ENCODE measurements at places on chromosomes 16 and 17. TPM values are rescaled to one million over a fixed set of nuclear protein-coding genes. Genes with fewer than 3 reads are reported as not detected.

Gene PRSS27
- total RNA-seq: 0.76 TPM

Gene TNS4
- 4.1 TPM for total RNA-seq

Gene NTN1
- 0.53 TPM for total RNA-seq

Gene TXNL4B
- 39.3 TPM for total RNA-seq

Gene KRT33B
- not detected for total RNA-seq

Gene TVP23A
- 0.14 TPM for total RNA-seq

Gene ATP6V0D1
- total RNA-seq: 44.5 TPM

DNA sequence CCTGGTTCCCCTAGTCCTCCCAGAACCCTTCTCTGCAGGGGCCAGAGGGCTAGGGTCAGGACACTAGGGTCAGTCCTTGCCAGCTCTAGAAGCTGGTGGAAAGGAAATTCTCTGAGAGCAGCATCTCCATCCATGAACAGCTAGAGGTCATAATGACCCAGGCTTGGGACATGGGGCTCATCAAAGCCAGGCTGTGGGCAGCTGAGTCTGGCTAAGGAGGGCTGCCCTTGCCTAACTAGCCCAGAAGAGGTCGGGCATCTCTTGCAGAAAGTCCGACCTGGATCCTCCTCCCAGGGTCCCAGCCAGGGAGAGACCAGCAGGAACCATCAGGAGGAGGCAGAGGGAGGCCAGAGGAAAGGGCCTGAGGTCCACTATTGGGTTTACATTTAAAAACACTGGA, 4.3 kb downstream of the MPO start:
- no peak for DNase-seq

GRCh38 chr17:40175928-40176753, 1.1 kb upstream of the RAPGEFL1 start:
- no peak for DNase-seq

GRCh38 chr17:79777120-79777893, 641 bp upstream of the CBX2 start:
- no peak for DNase-seq

DNA sequence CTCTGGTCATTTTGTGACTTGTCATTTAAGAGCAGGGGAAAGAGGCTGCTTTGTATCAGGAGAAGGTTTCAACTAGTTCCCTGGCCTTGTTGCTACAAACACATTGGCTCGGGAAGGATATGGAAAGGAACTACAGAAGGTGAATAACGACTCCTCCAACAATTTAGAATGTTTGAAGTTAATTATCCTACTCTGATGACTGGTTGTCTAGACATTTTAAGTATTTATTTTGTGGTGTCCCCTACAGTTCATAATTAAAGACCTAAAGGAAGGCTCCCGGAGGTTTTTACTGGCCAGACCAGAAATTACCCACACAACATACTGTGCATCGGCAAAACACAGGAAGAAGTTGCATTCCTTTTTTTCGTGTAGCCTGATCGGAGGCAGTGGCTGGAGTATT, 515.8 kb upstream of the SALL1 start:
- DNase-seq: no peak

- DNase-seq: no peak
Measured at GRCh38 chr16:75462806-75463205, 1.7 kb downstream of the TMEM170A start.

DNA sequence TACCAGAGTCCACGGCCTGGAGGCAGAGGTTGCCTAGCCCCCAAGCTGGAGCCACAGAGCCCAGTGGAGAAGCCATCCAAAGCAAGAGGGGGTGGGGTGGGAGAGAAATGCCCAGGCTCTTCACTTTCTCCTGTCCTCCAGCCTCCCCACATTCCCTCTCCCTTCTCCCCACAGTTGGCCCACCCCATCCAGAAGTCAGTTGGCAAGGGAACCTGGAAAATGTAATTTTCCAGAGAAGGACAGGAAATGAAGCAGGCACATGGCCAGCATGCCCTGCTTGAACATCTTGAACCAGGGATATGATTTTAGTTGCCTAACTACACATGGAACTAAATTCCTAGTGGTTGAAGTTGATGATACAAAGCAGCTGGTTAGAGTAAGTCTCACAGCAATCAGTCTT, 73.3 kb upstream of the IRX6 start:
- DNase-seq: no peak

DNA sequence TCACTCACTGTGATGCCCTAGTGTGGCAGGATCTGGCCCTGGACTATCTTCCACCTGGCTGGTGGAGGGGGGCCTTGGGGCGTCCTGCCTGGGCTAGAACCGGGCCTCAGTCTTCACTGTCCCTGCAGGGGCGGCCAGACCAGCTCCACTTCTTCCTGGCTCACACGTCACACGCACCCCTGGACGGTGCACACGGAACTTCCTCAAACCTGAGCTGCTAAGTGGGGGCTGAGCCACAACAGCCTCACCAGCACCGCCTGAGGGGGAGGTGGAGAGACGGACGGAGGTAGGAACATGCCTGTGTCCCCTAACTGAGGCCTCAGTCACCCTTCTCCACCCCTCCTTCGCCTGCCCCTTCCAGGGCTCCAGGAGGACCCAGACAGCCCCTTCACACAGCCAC, 36.6 kb downstream of the TIMM22 start:
- DNase-seq: no peak

GRCh38 chr17:39979893-39980350, 685 bp upstream of the PSMD3 start:
- no peak for DNase-seq

DNA sequence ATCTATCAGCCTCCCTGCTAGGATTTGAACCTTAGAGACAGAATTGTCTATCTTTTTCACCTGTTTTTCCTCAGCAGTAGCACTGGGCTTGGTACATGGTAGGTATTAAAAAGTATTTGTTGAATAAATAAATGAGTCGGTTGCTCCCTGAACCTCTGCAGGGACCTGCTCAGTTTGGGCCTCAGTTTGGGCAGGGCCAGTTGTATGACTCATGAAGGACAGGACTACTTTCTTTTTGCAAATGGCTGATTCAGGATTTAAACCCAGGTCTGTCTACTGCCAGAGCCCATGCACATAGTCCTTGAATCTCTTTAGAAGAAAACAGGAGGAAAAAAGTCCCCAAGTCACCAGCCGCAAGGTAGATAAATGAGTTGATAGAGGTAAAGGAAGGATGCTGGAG, 3.1 kb downstream of the MMP2 start:
- no peak for DNase-seq

GRCh38 chr16:63385714-63386432, 1349.6 kb upstream of the CDH8 start:
- DNase-seq: no peak

- DNase-seq: no peak
Measured at GRCh38 chr16:19118938-19119431, 5.2 kb downstream of the ITPRIPL2 start.

GRCh38 chr17:56297184-56297583, 143.9 kb downstream of the ANKFN1 start:
- DNase-seq: no peak

DNA sequence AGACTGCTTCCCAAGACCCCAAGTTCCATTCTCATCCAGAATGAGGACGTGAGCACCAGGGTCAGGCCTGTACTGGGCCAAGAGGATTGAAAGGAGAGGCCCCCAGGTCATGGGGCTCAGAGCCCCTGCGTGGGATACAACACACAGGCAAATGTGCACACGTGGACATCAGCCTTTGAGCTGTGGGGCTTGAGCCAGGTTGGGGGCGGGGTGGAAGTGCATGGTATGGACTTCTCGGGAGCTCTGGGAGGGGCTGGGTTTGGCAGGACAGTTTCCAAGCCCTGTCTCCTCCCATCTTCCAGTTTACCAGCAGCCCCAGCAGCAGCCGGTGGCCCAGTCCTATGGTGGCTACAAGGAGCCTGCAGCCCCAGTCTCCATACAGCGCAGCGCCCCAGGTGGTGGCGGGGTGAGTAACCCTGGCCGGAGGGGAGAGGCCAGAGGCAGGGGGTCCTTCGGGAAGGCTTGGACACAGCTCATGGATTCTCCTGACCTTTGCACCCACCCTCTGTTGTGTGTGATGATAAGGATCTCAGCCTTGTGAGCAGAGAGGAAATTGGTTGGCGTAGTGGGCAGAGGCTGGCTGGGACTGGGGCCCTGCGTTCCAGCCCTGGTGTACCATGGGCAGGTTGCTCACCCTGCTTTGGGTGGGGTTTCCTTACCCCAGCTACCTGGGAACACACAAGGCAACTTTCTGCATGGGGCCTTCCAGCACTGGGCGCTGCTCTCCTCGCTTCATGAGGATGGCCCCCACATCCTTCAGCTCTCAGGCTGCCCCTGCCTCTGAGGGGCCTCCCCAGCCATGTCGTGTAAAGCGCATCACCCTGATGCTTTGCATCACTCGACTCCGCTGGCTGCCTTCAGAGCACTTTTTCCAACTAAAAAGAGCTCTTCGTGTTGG, 10.4 kb upstream of the LASP1NB start:
- DNase-seq: no peak

- DNase-seq: no peak
Measured at GRCh38 chr17:47239619-47239966, 14.0 kb upstream of the ITGB3 start.

DNA sequence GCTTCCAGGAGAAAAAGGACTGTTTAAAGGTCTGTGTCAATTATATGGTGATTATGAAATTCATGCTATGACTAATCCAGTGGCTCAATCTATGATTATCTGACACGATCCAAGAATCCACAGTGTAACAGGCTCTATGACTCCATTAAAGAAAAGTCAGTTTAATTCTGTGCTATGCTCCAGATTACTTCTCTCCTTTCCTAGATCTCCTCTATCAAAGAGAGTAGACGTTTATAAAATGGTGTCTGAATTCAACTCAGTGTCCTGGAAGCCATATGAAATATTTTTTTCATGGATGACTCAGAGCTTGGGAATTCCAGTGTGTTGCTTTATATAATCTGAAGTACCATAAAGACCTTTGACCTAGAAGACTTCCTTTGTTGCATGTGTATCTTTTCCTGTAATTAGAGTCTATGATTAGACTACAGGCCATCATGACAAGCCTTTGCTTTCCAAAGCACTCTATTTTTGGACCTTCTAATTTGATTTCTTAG, 27.0 kb upstream of the NF1 start:
- no peak for DNase-seq

DNA sequence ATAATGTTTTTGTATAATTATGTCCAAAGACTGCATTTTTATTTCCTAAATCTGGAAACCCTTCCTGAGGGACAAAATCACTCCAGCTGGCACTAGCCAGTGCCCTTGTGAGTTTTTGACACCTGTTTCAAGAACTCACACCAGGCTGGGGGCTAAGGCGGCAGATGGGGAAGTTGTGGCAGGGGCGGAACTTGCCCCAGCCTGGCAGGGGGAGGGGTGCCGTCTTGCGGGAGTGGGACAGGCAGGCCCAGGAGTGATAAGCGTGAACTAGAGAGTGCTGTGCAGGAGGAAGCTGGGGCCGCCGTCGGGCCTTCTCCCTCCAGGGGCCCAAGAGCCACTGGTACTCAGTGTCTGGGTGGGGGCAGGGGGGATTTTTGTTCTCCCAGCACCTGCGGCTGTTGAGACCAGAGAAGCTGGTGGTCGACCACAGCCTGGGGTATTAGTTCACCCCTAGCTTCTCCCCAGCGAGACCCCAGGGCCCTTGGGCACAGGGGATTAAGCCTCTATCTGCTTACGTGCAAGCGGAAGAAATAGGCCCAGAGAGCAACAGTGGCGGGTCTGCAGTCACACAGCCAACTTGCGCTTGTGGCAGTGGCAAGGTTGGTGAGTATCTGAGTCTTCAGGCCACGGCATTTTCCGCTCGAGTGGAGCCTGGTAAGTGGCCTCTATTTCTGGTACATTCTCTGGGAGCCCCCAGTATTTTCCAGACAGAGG, 40.2 kb upstream of the PLCG2 start:
- DNase-seq: no peak

GRCh38 chr17:5541610-5542202, 42.6 kb downstream of the NLRP1 start:
- no peak for DNase-seq

DNA sequence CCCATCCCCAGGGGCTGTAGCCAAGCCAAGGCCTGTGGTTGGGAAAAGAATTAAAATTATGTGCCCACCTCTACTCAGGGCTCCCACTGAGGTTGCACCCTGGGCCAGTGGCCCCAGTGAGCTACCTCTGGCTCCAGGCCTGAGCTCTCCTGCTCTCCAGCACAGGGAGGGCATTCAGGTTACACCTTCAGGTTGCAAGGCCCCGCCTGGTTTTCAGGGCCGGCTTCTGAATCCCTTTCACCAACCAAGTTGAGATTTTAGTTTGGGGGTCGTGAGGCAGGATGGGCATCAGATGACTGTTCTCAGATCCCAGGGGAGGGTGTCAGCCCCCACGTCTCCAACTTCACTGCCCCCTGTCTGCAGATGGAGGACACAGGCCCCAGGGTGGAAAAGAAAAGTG, 8.0 kb upstream of the KATNB1 start:
- DNase-seq: no peak
